Fibroblast of skin of left biceps (primary cell): ENCODE measurements at places on chromosomes 4 and X.

GRCh38 chr4:109989044-109989443, 76.4 kb downstream of the EGF start:
- no peak for DNase-seq

- no peak for DNase-seq
These were observed 234.0 kb upstream of the VCX3A start for GRCh38 chrX:6768881-6769280.

DNA sequence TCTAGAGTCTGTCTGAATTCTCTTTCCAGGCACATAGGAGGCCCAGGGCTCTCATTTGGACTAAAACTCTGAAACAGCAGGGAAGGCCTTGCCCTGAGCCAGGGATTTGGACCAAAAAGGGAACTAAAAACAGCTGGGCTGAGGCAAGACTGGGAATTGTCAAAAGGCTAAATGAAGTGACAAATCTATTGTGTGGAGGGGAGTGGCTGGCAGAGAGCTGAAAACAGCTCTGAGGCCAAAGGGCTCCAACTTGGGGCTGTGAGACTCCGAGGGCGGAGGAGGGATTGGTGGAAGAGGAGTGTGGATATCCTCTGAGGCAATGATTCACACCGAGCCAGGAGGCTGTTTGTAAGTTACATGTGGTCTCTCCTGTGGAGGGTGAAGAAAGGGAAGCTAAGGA, 63.2 kb downstream of the PHEX start:
- peak; percentile 20 for DNase-seq

- DNase-seq, result no peak
These were observed 12.0 kb downstream of the BST1 start for GRCh38 chr4:15714646-15715435.

DNA sequence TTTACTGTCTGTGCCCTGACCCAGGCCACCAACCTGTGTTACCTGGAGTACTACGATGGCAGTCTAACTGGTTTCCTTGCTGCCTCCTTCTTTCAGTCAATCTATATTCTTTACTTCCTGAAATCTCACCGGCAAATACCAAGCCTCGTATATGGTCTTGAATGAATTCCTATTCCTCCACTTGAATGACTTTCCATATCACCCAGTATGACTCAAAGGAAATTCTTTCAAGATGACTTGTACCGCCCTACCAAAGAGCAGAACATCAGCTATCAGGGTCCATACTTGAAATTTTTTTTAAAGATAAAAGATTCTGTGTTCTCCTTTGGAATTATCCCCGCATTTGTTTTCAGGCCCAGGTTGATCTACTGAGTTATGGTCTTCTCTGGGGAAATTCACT, 378.0 kb downstream of the AFF2 start:
- no peak for DNase-seq

DNA sequence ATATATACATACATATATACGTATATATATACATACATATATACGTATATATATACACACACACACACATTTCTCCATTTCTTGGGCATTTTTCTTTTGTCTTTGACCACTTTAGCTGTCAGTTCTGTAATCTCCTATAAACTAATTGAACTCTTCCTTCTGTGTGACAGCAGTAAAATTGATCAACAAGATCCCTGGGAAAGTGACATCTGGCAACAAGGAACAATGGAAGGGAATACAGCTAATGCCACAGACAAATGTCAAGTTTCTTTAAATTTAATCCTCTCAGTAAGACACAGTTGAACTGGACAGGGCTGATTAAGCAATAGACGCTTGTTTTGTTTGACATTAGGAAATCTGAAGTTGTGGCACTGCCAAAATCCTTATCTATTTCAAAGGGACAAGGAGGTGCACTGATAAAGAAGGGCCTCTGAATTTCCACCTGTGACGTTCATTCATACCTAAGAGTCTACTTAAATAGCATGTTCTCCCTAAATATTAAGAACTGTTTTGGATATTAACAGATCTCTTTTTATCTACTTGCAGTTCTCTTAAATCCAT, 126.9 kb downstream of the RNF150 start:
- no peak for DNase-seq
